Activated CD4-positive, alpha-beta T cell treated with anti-CD3 and anti-CD28 coated beads, Interleukin-2, amount 50 U/mL, for 48 hours (primary cell): ENCODE measurements at places on chromosomes 11 and 22.

DNA sequence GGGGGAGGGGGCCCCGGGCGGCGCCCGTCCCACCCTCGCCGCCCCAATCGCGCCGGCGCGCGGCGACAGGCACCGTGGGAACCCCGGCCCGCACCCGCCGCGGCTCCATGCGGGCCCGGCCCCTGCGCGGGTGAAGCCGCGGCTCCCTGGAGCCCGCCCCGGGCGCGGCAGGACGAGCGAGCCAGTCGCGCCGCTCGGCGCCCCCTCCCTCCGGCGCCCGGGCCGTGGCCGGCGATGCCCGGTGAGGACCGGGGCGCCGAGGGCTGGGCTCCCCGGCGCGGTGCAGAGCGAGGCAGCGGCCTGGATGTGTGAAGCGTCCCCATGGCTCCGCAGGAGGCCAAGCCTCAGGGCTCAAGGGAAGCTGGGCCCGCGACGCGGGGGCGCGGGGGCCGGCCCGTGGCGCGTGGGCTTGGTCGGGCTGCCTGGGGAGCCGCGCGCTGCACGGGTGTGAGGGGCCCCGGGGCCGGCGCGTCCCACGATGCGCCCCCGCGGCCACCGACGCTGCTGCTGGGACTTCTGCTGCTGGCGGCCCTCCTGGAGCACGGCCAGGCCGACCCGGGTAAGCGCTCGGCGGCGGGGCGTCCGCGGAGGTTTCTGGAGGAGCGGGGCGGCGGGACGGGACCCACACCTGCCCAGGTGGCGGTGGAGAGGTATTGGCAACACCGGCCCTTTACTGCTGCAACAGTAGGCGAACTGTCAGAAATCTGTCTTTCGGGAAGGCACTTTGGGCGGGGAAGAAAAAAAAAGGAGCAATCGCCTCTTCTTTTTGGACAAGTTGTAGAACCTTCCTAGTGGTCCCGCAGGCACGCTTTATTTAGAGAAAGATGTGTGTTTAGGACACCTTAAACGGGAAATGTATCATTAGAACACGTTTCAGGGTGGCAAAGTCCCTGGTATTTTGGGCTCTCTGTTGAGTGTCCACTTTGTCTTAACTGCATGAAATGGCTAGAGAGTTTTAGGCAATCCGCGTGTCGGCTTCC, 119.4 kb downstream of the HIPK3 start:
- no peak for DNase-seq

DNA sequence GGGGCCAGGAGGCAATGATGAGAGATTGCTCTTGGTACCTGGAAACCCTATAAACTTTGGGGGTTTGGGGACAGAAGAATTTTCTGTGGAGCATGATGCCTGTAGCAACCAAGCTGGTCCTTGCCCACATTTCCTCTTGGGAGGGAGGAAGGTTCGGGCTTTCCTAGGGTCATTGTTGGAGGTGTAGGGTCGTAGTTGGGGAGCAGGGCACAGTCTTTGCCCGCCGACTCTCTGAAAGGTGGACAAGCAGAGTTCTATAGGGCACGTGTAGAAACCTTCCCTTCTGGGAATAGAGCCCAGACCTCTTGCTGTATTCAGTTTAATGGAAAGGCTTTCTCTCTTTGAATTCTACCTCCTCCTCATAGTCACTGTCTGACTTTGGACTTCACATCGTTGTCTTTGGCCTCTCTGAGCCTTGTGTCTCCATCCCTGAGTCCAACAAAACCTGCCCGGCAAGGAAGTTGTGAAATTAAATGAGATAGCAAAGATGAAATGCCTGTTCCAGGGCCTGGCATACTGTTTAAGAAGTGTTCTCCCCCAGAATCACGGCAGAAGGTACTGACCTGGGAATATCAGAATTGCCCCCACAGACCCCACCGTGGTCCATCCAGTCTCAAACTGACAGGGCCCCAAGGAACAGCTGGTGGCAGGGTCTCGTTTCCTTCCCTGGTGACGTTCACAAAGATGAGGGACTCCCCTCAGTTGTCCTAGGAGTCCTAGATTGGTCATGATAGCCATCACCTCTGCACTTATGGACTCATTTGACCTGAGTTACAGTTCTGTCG, 1.6 kb downstream of the PRDM11 start:
- no peak for DNase-seq

GRCh38 chr11:117044287-117045035, 53.8 kb downstream of the SIK3 start:
- no peak for DNase-seq

GRCh38 chr11:28123151-28123581, 15.0 kb downstream of the METTL15 start:
- no peak for DNase-seq

DNA sequence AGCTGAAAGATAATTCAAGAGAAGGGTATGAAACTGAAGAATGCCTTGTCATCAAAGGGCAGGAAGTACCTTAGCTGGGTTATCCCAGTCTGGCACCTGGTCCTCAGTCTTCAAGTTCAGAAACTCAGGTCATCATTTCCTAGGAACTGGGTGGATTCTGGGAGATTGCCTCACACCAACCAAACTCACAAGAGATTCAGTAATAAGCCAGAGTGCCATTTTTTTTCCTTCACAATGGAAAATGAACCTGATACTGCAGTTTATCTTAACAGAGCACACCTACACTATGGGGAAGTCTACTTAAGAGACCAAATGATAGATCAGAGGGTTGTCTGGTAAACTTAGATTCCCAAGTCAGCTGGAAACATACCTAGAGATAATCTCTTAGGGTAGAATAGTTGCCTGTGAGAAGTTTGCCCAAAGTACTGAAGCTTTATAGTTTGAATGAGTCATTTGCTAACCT, 3.8 kb upstream of the BUD13 start:
- DNase-seq = no peak

GRCh38 chr11:6637871-6638270, 17.7 kb downstream of the DCHS1 start:
- DNase-seq = no peak

- DNase-seq = no peak
Measured at GRCh38 chr22:32685512-32685911, 116.0 kb upstream of the TIMP3 start.

DNA sequence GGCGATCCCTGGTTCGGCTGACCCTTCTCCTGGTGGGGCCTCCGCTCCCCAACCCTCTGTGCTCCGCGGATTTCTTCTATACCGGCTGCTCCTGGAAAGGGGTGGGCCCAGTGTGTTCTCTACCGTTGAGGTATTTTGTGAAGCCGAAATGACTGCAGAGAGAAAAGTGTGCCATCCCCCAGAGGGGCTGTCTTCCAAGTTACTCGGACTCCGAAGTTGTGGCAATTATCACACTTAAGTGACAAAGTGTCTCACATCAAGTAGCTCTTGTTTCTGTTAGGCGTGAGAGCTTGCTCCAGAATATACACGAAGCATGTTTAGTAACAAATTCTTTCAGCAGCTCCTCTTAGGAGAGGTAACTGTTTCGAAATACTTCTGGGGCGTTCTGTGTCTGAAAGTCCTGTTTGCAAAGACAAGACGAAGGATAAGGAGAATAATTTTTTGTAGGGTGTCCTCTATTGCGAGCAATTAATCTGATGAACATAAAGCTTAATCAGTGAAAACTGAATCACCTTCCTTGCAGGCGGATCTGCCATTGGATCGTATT, 434 bp downstream of the XPNPEP3 start:
- no peak for DNase-seq

GRCh38 chr11:77081381-77081851, 14.6 kb downstream of the CAPN5 start:
- no peak for DNase-seq

DNA sequence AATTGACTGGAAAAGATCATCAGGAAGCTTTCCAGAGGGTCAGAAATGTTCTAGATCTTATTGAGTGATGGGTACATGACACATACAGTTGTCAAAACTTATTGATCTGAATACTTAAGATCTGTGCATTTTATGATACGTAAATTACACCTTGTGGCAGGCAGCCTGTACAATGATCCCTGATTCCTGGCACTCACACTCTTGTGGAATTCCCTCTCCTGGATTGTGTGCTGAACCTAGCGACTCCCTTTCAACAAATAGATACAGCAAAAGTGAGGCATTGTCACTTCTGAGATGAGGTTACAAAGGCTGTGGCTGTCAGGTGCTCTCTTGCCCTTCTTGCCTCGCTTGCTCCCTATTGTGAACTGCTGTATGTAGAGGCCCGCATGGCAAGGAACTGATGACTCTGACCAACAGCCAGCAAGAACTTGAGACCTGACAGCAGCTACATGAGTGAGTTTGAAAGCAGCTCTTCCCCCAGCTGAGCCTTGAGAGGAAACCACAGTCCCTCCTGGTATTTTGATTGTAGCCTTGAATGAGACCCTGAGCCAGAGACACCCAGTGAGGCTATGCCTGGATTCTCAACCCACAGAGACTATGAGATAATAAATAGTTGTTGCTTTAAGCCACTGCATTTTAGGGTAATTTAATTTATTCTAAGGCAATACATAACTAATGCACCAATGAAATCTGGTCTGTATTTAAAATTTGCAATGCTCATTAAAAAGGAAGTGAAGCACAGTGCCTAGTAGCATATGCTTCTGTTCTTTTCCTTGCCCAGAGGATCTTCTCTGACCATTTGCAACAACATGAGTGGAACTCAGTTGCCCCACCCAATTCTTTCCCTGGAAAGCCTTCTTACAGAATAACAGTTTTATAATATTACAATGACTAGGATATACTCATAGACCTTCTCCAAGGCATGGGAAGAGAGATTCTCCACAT, 60.5 kb upstream of the IZUMO1R start:
- DNase-seq = no peak

DNA sequence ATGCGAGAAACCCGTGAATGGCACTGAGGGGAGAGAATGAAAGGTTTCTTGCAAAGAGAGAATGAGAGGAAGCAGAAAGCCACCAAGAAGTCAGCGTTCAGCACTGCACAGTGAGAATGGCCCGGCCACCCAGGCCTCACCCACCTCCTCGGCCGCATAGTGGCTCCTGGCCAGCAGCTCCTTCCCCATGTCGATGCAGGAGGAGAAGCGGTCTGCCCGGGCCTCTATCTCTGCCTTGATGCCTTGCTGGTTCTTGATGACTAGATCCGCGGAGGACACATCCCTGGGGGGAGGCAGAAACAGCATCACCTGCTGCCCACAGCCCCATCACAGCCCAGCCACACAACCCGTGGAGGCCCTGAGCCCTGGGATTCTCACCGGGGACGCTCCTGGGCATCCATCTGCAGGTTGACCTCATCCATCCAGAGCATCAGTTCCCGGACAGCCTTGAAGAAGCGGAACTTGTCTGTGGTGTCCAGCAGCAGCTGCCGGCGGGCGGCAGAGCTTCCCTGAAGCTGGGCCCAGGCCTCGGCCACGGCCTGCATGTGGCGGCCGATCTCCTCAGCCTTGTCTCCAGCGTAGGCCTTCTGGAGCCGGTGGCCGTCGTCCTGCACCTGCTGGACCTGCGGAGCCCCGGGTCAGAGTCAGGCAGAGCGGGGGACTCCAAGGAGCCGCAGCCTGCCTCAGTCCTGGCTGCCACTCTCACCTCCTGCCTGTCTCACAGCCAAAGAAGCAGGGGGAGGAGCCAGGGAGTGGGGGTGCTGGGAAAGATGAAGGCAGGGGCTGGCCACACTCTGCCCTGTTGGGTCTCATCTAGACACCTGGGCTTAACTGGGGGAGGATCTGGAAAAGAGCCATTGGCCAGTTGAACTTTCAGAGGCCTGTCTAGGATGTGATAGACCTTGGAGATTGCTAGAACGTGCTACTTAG, 12.2 kb upstream of the RBM4B start:
- DNase-seq = no peak

GRCh38 chr22:50178871-50179869, 6.5 kb upstream of the TRABD start:
- no peak for DNase-seq

DNA sequence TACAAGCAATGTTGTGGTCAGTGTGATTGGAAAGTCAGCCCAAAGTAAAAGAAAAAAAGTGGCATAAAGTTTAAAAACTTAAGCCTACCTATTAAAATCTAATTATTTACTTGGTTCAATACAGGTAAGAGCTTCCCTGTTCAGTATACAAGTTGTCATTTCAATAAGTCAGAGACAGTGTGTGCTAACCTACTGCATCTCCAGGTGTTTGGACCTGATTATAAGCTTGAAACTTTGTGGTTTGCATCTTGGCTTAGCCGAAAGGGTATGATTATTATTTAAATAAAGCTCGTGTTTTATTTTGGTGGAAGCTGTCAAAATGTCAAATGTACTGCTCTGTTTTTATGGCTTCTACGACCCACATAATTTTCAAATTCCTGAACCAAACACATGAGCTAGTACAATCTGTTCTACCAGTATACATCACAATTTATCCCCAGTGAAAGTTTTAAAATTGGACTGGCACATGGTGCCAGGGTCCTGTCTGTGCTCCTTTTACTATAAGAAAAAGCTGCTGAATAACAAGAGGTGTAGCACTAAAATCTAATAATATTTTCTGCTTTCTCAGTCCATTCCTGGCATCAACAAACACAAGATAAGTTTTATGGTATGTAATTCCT, 103.9 kb upstream of the ANO3 start:
- DNase-seq = no peak

DNA sequence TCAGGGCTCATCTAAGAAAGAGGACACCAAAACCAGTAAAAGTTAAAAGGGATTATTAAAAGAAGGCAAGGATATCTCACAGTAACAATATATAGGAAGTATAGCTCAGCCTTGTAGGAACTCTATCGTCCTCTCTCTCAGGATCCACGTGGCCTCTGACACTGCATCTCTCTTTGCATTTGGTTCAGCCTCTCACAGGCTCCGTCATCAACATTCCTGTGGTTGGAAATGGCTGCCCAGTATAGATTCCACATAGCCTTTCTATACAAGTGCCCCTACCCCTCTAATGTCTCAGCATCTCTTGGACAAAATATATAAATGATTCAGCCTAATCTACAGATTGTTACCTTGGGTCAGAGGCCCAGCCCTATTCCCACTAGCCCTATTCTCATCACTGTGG, 101.3 kb upstream of the DBX1 start:
- DNase-seq = no peak

- no peak for DNase-seq
Measured at GRCh38 chr11:61189933-61190332, 13.4 kb upstream of the PGA3 start.

- DNase-seq = no peak
Measured at GRCh38 chr11:47376525-47377371, 1.6 kb downstream of the SPI1 start.

- no peak for DNase-seq
Measured at GRCh38 chr11:47271328-47271727, 1.4 kb downstream of the MADD start.

GRCh38 chr11:74282421-74282820, 29.0 kb downstream of the P4HA3 start:
- no peak for DNase-seq

GRCh38 chr22:28180804-28181731, 262.0 kb upstream of the PITPNB start:
- DNase-seq = no peak

GRCh38 chr22:42330170-42330569, 59.7 kb upstream of the TCF20 start:
- no peak for DNase-seq
